ENCODE measurements at places on chromosomes 6 and 20.

GRCh38 chr20:23403751-23404150 is 17.5 kb downstream of the NAPB start:
- no peak for DNase-seq

GRCh38 chr20:32858701-32859372 is at the start of gene EFCAB8:
EFCAB8 (plus strand) TSS chr20:32858923; CDS start chr20:32863793, 4,870 bp downstream.
- DNase-seq, result no peak

GRCh38 chr20:63736893-63737694 is 630 bp downstream of the LIME1 start:
- DNase-seq, result no peak

GRCh38 chr6:133891149-133891926 is 2.4 kb downstream of the TCF21 start:
- peak; percentile 11 for DNase-seq

GRCh38 chr6:107784669-107785068 is 39.4 kb downstream of the SCML4 start:
- no peak for DNase-seq

GRCh38 chr6:111743862-111744692 is 129.2 kb downstream of the FYN start:
- peak; percentile 82 for DNase-seq

DNA sequence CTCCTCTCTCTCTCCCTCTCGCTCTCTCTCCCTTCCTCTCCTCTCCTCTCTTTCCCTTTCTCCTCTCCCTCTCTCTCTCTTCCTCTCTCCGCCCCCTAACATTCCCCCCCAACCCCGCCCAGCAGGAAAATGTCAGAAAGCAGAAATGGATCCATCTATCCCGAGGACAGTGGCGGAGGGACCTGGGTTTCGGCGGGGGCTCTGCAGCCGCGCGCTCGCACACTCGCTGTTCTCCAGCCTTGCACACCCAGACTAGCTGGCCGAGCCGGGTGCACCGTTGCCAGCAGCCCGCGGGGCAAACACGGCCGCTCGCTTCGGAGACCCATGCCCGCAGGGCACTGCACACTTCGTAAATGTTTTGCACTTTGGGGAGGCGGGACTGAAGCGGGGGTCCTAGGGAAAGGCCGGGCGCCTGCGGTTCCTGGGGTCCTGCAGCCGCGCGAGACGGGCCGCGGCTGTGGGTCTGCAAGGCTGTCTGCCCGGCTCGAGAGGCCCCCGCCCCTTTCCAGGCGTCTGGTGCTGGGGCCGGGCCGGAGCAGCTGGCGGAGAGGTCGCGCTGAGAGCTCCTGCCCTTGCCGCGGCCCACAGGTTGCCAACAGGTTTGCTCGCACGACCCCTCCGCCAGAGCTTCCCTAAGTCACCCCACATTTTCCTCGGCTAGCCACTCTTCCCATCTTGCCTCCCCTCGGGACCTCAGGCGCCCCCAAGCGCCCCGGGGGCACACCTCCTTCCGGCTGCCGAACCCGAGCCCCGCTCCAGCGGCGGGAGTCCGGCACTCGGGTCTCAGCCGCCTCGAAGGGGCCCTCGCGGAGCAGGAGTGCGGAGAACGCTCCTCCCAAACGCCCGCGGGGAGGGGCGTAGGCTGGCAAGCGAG is 818 bp upstream of the MDGA1 start:
- DNase-seq, result peak; percentile 67

GRCh38 chr20:5212907-5213487 is 86.2 kb downstream of the CDS2 start:
- DNase-seq, result no peak

DNA sequence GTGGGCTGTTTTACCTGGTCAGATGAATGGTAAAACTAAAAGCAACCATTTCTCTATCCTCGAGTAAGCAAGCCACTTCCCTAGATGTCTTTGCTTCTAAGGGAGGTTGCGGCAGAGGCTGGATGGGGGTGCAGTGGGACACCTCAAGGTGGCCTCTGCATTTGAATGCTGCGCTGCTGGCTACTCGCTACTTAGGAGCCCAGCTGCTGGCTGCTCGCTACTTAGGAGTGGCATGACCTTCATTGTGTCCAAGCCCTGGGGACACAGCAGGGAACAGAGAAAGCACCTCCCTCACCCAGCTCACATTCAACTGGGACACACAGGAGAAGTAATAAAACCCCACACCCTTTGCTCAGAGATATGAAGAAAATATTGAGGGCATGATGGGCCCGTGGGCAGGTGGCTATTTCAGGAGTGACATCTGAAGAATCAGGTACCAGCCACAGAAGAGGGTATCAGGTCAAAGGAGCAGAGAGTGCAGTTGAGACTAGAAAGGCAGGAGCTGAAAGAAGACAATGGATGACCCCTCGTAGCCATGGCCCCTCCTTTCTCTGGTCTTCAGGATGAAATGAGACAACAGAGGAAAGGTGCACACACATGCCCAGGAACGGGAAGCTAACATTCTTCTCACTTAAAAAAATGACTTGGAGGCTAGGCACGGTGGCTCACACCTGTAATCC is 149.4 kb downstream of the ZMYND8 start:
- no peak for DNase-seq

- peak; percentile 68 for DNase-seq
These were observed 181.2 kb upstream of the CCN2 start for GRCh38 chr6:132132422-132132821.

DNA sequence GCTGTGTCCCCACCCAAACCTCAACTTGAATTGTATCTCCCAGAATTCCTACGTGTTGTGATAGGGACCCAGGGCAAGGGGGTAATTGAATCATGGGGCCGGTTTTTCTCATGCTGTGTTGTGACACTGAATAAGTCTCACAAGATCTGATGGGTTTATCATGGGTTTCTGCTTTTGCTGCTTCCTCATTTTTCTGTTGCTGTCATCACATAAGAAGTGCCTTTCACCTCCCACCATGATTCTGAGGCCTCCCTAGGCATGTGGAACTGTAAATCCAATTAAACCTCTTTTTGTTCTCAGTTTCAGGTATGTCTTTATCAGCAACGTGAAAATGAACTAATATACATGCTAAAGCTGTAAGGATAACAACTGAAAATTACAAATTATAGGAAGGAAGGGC is 88.3 kb downstream of the CDYL start:
- DNase-seq, result no peak

DNA sequence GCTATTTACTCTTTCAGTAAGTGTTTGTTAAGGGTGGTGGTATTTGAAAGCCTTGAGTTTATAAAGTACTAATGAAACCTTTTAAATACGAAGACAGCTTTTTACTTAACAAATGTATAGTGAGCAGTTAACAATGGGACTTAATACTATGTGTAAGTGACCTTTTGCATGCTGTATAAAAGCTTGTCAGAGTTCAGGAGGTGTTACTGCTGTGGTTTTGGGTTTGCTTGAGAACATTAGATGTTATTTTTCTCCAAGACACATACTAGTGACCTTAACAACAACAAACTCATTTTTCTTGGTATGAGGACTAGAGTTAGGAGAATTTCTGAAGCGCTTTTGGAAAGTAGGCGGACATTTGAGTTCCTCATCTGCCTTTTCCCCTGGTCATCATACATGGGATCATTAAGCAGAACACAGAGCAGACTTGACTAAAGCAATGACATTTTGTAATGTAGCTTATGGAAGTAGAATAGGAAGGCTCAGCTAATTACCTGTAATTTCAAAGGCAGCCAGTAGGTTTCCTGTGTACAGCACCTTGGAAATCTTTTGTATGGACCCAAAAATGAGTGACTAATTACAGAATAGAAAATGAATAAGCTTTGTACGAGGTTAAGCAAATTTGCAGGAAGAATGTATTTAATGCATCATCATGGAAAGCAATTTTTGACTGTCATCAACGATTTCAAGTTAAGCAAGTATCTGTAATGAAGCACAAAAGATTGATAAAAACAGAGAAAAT is 14.1 kb downstream of the CDYL start:
- no peak for DNase-seq

GRCh38 chr6:158743033-158743651 is 76.0 kb downstream of the EZR start:
- no peak for DNase-seq

GRCh38 chr6:29653452-29654038 is 3.3 kb upstream of the MOG start:
- peak; percentile 61 for DNase-seq

- peak; percentile 4 for DNase-seq
These were observed 13.5 kb upstream of the KCNK16 start for GRCh38 chr6:39335780-39336545.

GRCh38 chr6:128233531-128233930 is 286.9 kb downstream of the PTPRK start:
- no peak for DNase-seq

DNA sequence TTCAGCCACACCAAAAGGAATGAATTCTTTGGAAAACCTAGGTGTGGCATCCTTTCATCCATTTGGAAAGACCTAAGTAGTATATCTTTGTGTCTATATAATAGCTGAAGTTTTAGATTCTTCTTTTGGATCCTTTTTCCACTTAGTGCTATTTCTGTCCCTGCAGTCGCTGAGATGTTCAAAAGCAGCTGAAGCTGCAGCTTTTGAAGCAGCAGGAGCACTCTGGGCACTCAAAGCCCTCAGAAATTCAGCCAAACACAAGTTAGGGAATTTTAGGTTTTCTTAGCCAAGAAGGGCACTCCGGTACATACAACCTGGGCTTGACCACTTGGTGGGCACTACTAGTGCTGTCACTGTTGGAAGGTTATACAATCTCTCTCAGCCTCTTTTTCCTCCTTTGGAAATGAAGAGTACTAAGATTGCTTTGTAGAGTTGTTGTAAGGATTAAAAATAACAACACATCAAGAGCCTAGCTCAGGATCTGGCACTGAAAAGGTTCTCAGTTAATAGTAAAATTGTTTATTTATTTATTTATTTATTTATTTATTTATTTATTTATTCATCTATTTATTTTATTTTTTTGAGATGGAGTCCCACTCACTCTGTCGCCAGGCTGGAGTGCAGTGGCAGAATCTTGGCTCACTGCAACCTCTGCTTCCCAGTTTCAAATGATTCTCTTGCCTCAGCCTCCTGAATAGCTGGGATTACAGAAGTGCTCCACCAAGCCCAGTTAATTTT is 71.9 kb upstream of the SLC22A16 start:
- no peak for DNase-seq

DNA sequence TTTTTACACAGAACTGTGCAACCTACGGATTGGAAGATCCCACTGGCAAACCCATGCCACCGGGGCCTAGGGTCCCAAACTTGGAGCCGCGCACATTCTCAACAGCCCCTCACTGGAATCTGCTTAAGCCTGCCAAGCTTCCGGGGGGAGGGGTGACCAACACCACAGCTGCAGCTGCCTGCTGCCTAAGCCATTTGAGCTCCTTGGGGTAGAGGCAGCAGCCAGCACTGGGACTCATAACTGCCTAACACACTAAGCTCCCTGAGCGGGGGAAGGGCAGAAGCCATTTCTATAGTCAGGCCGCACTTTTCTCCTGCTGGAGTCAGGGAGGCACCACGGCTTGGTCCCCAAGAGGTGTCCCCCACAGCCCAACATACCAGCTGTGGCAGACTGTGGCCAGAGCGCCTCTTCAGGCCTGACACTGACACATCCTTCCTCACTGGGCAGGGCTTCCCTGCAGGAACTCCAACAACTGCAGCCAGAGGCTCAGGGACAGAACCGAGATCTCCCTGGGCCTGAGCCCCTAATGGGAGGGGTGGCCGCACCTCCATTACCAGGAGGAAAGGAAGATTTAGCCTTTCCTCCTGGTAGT is 270.3 kb upstream of the ECI2 start:
- DNase-seq, result no peak

- DNase-seq, result no peak
These were observed 392.4 kb upstream of the SOX4 start for GRCh38 chr6:21201187-21201586.

DNA sequence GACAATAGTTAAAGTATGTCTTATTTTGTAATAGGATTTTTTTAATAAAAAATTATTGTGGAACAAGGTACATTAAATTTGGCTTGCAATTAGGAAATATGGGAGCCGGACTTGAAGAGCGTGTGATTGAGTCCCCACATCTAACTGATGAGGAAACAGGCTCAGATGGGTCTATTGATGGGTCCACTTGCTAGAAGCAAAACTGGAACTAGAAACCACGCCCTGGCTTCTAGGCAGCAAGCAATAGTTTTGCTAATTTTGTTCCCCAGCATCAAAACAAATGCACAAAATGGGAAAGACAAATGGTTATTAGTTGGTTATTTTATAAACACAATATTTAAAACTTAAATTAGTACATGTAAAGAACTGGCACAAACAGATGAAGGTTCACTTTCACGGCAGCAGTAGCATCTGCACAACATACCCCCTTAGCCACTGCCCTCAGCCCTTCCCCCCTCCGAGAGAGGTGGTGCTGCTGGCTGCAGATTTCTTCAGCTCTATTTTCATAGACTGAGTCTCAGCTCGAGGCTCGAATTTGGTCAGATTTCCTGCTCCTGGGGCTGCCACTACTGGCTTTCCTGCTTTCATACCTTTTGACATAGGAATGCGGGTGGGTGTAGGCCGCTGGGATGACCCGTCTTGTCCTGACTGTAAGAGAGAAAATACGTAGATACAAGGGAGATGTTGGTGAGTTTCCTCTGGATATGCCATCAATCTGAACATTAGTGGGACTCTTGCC is 23.8 kb upstream of the TMEM30A start:
- DNase-seq, result no peak

DNA sequence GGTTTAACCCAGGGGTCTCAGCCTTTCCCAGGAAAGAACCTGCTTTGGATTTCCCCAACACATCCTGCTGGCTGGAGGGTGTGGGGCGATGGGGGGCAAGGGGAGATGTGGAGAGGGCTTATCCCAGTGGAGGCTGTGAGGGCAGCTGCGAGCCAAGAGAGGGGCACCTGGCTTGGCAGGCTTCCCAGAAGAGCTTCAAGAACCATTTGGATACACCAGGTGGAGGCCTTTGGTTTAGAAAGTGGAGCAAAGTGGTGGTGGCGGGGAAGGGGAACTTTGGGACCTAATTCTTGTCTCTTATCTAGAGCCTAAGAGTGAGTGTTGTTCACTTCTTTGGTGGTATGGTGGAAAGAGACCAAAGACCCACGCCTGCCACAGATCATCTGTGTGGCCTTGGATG is 12.4 kb downstream of the CD40 start:
- DNase-seq, result no peak

DNA sequence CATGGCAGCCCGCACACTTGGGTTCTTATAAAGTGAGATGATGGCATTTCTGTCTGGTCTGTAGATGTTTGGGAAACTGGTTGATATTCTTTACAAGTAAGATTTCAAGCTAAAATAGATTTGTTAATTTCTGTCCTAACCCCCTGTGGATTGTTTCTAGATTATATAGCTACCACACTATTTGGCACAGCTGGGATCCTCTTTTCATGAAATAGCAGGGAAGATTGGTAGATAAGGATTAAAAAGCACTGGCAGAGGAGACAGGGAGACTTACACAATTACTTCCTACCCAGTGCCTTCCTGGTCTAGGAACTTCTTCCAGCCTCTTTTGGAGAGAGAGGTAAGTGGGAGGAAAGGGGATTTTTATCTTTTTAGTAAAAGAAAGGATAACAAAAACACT is 13.2 kb upstream of the ATXN1 start:
- DNase-seq, result no peak

- DNase-seq, result peak; percentile 75
These were observed 30.4 kb downstream of the TGM2 start for GRCh38 chr20:38134427-38135270.

GRCh38 chr6:83702749-83703148 is 6.2 kb downstream of the SNAP91 start:
- DNase-seq, result no peak

- DNase-seq, result no peak
These were observed 25.3 kb downstream of the SLC13A3 start for GRCh38 chr20:46625875-46626373.

GRCh38 chr6:131054392-131055250 is 8.4 kb downstream of the EPB41L2 start:
- no peak for DNase-seq
